ENCODE measurements at places on chromosomes 2 and 18.

- no peak for DNase-seq
Measured at GRCh38 chr2:123659120-123659519, 366.0 kb upstream of the CNTNAP5 start.

- DNase-seq, result no peak
Measured at GRCh38 chr2:69138793-69139459, 125.9 kb downstream of the ANTXR1 start.

GRCh38 chr2:38122344-38122743 lies 46.4 kb upstream of the CYP1B1 start:
- DNase-seq, result no peak

DNA sequence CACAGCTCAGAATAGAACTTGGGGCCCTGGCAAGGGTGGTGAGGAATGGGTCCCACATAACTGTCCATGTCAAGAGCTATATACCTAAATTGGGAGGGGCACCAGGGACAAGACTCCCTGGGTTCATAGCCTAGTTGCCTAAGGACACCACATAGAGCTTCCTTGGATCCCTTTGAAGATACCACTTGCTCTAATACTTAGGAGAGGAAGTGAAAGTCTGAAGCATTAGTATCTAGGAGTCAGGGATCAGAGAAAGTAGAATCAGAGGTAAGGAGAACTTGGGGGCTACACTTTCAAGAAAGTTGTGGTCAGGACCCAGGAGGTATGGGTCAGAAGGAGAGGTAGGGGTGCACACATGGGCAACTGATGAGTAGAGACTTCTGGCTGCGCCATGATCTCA lies 318.2 kb upstream of the SLC39A10 start:
- DNase-seq, result no peak

DNA sequence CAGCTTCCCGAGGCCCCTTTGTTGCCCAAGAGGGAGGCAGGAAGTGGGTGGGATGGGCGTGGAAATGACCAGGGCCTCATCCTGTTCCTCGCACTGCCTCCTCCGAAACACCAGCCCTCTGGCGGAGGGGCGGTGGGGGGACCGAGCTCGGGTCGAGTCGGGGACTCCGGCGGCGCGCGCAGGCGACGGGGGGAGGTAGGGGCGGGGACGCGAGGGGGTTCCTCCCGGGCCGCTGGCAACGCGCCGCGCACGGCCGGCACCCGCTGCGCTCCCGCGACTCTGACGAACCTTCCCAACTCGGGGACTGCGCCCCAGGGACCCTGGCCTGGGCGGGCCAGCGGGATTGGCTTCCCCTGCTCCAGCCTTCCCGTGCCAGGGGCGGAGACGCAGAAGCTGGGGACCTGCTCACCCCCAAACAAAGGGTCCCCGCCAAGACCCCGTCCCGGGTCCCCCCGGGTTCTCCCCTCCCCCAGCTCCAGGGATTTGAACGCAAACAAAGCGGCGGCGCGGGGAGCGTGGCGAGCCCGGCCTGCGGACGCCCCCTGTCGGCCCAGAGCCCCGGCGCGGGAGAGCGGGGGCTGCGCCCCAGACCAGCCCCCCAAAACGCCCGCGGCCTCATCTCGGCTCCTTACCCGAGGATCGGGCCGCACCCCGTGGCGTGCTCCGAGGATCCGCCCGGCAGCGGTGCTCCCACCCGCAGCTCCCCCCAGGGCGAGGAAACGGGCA lies 1.2 kb downstream of the SEMA4C start:
- DNase-seq, result peak; percentile 82

- no peak for DNase-seq
Measured at GRCh38 chr18:54280220-54280569, 10.9 kb downstream of the POLI start.

DNA sequence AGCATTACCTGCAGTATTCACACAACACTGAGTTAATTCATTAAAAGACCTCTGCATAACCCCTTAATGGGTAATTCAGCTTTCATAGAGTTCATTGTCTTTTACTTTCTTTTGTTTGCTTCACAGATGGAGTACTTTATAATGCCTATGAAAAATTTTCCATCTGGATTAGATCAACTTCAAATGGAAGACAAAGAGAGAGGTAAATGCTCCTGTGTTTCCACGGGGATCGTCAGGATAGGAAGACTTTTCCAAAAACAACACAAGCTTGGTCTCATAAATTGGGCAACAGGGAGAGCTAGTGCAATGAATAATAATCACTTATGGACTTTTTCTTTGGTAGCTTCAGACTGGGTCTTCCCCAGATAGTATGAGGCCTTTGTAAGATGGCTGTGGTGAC lies 100.7 kb downstream of the ICOS start:
- DNase-seq, result no peak
